ENCODE measurements at places on chromosomes 5 and 9.

GRCh38 chr9:128099231-128099931, 28.1 kb downstream of the PTGES2 start:
- no peak for DNase-seq

DNA sequence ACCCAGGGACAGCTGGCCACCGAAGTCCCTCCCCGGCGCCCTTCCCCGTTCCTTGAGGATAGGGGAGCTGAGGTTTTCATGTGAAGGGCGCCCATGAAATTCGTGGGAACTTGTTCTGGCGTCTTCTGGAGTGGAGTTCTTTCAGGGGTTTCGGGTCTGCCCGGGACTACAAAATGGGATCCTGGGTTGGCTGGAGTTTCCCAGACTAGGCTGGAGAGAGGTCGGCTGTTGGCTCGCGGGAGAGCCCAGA, 3.6 kb upstream of the RGMB start:
- no peak for DNase-seq

DNA sequence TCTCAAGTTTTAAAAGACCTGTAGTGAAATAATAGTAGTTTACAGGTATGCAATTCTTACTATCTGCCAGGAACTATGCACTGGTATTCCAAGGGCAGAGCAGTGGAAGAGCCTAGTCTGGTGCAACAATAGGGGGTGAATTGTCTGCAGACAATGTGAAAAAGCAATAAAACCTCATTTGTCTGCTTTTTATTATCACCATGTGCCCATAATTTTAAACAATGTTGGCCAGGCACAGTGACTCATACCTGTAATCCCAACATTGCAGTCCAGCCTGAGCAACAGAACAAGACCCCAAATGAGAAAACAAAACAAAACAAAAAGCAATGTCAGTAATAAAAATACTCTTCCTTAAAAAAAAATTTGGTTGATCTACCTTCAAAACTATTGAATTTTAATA, 12.2 kb upstream of the SLC44A1 start:
- DNase-seq: no peak

DNA sequence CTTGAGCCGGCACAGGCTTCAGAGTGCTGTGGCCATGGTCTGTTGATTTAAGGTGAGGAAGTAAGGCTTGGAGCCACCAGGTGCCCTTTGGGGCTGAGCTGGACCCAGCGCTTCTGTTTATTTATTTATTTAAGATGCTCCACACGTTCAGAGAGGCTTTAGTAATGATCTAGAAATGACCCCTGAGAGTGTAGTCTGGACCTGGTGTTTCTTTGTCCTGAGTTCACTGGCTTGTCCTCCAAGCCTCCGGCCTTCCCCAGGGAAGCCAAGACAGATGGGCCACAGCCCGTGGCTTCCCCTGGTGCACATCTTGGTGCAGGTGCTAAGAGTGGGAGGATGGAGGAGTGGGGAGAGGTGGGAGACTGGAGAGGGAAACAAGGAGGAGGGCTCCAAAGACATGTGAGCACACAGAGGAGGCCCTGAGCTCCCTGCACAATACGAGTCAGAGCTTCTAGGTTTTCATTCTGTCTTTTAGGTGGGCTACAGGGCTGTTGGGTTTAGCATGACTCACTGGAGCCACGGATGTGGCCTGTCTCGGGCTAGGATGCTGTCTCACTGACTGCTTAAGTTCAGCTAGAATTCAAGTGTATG, 56.9 kb downstream of the AHRR start:
- DNase-seq: no peak

- no peak for DNase-seq
Observed at GRCh38 chr9:98875536-98875935, 68.1 kb downstream of the GALNT12 start.

GRCh38 chr9:130993303-130994030, 15.5 kb upstream of the LAMC3 start:
- no peak for DNase-seq

DNA sequence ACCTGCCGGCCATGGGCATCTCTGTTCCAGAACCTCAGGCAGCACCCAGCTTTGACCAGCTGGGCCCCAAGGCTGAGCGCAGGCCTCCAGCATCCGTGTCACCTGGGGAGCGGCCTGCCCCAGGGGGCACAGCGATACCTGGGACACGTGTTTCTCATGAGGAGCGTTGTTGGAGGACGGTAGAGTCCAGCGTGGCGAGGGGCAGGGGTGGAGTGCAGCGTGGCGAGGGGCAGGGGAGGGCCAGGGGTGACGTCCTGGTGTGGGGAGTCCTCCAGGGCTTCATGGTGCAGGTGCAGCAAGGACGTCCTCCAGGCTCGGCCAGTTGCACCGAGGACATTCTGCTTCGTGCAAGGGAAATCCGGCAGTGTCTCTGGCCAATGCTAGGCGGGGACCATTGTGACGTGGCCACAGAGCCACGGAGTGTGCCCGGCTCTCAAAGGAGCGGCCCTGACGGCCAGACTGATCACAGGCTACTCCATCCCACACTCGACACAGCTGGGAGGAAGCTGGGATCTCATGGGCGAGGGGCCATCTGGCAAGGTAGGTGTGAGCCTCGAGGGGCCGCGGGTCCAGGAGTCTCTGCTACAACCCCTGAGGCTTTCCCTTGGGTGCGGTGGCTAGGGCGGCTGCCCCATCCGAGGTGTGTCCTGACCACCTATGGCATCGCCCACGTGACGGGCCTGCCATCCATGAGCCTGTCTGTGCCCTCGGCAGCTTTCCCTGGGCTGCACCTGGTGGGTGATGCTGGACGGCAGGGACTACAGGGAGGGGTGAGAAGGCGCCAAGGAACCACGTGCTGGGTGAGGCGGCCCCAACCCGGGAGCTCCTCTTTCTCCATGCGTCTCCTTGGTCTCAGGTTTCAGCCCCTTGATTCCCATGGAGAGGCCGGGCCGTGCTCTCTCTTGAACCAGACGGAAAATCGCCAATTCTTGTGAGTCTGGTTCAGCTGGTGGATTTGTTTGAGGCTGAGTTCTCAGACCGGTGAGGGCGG, 33.8 kb downstream of the SLC9A3 start:
- no peak for DNase-seq

- no peak for DNase-seq
Observed at GRCh38 chr9:134820901-134821300, 59.7 kb upstream of the FCN2 start.

- no peak for DNase-seq
Observed at GRCh38 chr9:110472111-110472510, 107.4 kb downstream of the SVEP1 start.

DNA sequence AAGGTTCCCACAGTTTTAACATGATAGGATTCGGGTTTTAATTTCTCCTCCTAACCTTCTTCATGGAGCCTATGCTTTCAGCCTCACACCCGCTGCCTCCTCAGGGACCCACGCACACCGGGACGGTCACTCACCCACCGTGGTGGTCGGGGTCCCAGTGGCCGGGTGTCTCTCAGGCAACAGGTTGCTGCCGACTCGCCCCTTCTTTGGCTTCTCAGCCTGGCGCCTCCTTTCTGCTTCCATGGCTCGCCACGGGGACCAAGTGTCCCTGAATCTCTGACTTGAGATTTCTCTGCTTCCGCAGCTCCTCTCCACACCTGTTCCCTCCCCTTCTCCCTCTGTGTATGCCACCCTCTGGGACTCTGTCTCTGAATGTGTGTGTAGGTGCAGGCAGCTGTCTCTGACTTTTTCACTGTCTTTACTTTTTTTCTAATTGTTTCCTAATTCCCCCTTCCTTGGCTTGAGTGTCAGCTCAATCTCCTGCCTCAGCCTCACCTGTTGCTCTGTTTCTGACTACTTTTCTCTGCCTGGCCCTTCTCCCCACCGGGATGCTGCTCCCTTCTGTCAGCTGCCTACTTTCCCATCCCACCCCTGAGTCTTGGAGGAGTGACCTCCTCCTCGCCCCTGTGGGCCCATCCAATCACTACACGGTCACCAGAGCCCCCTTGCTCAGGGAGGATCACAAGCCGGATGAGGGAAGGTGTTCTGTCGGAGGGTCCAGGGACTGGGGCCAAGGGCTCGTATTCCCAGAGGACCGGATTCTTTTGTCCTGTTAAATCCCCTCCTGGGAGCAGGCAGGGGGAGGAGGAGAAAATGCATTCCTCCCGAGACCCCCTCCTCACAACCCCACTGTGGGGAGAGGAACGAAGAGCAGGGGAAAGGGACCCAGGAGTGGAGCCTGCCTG, at the start of gene PROP1:
Gene PROP1 (minus strand): TSS at position 552 of the 905 bp plus-strand sequence. CDS start 309 bp downstream, at position 243.
- no peak for DNase-seq

- no peak for DNase-seq
Observed at GRCh38 chr9:84141741-84142370, 161.3 kb downstream of the RMI1 start.

DNA sequence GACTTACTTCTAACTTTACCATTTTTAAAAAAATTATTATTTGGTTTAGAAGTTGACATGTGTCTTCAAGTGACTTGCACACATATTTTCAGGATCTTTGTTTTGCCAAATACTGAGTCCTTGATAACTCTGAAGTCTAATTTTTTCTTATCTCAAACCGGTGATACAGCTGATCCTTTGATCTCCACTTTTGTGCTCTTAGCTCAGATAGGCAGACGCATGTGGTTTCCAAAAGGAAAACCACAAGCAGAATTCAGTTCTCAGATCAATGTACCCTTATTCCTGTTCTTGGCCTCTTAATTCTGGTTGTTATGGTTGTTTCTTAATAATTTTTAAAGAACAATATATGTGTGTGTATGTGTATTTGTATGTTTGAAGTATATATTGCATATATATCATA, 238.3 kb upstream of the EDIL3 start:
- DNase-seq: no peak

DNA sequence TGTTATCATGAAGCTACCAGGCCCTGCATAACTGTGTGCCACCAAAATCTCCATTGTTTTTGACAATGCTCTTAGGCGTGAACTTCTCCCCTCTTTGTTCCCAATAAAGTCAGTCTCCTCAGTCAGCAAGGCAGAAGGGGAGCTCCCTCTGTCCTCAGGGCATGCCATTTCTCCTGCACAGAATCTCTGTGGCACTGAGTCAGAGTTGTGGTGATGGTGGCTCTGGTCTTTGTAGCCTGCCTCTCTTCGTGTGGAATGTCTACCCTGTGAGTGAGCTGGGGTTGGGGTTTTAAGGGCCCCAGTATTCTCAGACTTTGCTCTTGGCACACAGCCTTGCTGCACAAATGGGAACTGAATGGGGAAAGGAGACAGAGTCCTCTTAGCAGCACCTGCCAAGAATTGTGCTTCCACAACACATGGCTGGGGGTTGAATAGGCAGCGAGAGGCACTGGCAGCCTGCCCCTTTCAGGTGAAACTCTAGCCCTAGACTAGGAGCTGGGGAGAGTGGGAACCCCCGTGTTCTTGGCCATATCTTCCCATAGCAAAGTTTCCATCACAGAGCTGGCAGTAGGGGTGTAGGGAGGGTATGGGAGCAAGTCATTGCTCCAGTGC, 146.6 kb downstream of the SH3GL2 start:
- DNase-seq: no peak

GRCh38 chr5:114822863-114823262, 346.8 kb downstream of the TRIM36 start:
- no peak for DNase-seq

DNA sequence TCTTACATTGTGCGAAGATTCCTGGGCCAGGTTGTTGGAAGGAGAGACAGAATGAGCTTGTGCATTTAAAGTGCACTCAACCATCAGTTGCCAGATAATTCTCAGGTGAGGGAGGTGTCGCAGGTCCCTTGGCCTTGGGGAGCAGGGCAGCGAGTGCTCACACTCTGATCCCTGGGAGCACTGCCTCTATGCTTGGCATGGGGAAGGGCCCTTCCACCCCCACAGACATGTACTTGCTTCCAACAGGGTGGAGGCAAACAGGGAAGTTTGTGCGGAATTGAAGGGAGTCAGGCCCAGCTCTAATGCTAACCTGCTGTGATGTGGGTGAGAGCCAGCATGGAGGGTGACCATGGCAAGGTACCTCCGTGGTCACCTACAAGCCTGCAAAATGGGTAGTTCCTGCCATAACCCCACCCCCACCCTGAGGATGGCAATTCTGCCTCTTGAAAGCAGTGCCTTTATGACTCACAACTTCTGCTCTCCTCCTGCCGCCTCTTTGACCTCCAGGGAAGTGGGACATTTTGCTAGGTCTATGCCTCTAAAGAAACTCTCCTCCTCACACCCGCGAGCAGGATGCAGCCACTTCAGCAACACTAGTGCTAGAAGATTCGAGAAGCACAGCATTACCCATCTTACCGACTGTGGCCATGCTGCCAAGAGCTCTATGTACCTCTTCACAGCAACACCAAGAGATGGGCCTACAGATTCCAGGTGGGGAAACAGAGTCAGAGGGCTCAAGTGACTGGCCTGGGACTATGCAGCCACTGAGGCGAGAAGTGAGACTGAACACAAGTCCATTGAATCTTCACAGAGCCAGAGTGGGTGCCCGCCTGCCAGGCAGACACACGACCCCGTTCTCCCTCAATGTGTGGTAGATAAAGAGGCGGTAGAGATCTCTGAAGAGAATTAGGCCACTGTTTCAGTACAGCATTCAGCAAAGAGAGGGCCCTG, 22.1 kb upstream of the SLC25A51 start:
- DNase-seq: no peak

DNA sequence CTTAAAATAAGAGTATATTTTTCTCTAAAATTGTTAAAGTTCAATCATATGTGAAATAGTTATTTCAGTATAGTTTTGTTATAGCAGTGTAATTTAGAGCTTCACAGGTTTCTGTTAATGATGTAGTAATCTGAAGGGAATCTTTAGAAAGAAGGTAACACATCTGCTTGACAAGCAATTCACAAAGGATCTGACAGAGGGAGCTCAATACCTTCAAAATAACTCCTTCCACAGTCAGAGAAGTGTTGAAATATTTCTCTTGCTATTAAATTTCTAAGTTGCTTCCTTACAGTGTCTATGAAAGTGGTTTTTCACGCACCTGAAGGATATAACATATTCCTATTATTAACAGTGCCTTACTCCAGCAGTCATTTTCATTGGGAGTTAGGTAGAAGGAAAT, 44.9 kb downstream of the SLC25A51 start:
- no peak for DNase-seq

All from cortex of kidney (tissue), 1 donor.